Stimulated activated CD4-positive, alpha-beta T cell treated with anti-CD3 and anti-CD28 coated beads, Interleukin-15, amount 100 ng/mL, for 1 hour (primary cell): ENCODE measurements at places on chromosomes 4 and X.

- DNase-seq = no peak
These were observed 17.7 kb upstream of the PIM2 start for GRCh38 chrX:48936429-48937053.

DNA sequence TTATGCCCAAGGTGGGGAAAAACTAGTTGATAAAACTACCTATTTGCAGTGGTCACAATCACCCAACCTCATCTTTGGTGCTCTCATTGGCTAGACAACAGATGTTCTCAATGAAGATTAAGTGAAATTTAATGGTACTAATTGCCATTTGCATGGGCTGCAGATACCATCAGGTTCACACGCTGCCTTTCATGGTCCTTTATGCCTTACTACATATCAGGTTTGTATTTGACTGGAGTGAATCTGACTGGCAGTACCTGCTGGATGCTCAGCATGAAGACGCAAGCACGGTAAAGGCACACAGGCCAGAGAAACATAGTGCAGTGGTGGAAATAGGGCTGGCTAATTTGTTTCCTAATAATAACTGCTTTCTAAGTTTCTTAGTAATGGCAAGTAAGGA lies 48.3 kb downstream of the DCX start:
- no peak for DNase-seq

DNA sequence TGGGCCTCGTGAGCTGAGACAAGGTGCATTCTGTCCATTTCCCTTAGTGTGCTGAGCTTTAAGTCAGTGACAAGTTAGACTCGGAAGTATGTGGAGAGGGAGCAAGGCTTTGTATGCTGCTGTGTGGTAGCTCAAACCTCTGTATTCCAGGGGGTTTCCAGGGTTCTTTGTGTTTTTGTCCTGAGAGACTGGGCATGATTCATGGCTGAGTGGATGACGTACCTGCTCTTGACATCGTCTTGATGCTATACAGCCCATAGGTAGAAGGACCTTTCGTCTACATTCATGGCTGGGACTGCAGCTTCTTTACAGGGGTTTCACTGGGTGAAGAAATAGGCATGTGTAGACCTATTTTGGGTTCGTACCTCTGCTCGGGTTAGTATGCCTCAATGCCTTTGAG lies 162.7 kb upstream of the WDR1 start:
- no peak for DNase-seq

DNA sequence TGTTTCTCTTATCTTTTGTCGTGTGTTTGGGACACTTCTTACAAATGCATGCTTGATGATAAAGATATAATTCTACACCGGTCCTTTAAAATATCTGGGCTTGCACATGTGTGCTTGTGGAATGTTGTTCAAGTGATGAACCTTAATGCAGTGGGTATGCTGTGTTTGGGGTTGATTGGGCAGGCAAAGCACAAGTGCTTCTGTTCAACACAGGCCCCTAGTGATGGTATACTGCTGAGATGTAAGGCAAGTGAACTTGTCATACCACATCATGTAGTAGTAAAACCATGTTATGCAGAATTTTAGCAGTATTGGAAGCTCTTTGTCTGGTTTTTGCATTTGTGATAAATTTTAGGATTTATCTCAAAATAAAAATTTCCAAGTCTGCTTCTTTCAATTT lies 23.9 kb downstream of the TBC1D19 start:
- DNase-seq = no peak

GRCh38 chr4:99405433-99406115 lies 29.6 kb downstream of the ADH7 start:
- no peak for DNase-seq

GRCh38 chrX:134626434-134626833 lies 31.8 kb downstream of the PLAC1 start:
- DNase-seq = no peak

DNA sequence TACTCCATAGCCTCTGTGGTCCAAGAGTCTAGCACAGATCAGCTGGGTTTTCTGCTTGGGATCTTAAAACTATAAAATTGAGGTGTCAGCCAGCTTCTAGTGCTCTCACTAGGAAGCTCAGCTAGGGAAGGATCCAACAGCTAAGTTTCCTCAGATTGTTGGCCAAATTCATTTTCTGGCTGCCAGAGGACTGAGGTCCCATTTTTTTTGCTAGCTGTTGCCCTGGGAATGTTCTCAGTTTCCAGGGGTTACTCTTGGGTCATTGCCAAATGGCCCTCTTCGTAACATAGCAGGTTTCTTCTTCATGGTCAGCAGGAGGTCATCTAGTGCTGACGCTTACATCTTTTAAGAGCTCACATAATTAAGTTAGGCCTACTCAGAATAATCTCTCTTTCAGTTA lies 2178.2 kb downstream of the ARAP2 start:
- no peak for DNase-seq

GRCh38 chrX:44400588-44400987 lies 57.1 kb upstream of the EFHC2 start:
- no peak for DNase-seq

GRCh38 chr4:7388627-7389026 lies 46.1 kb downstream of the PSAPL1 start:
- no peak for DNase-seq

- DNase-seq = no peak
These were observed 1.1 kb upstream of the NXT2 start for GRCh38 chrX:109535578-109535977.

DNA sequence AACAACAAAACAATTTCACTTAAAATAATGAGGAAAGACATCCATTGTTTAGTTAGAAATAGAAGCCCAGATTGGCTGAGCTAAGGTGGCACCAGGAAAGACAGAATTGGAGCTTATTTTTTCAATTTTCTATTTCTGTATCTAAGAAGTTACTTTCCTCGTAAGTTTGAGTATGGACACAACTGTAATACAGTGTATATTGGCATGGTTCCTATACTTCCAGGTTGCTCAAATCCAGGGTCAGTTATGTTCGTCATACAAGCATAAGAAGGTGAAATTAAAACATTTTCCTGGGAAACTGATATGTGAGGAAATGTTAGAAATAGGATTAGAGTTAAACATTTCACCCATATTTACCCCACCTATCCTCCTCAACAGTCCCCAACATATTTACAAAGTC lies 170.4 kb upstream of the AGA start:
- DNase-seq = no peak

DNA sequence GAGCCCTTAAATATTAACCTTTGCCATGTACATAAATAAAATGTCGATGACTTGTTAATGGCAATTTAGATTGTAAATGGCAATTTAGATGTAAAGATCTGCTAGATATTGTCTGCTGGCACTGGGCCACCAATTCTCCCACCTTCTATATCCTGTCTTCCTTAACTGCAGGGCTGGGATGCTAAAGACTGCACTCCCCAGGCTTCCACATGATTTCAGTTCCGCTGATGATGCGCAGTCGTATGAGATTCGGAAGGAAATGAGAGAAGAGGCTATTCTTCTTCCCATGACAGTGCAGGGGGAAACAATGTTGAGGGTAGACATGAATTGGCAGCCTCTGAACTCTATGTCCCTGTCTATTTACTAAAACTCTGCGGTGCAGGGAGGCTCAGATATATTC lies 55.7 kb downstream of the PITX2 start:
- no peak for DNase-seq

- no peak for DNase-seq
These were observed 623.8 kb downstream of the EPHA5 start for GRCh38 chr4:65046192-65047133.

DNA sequence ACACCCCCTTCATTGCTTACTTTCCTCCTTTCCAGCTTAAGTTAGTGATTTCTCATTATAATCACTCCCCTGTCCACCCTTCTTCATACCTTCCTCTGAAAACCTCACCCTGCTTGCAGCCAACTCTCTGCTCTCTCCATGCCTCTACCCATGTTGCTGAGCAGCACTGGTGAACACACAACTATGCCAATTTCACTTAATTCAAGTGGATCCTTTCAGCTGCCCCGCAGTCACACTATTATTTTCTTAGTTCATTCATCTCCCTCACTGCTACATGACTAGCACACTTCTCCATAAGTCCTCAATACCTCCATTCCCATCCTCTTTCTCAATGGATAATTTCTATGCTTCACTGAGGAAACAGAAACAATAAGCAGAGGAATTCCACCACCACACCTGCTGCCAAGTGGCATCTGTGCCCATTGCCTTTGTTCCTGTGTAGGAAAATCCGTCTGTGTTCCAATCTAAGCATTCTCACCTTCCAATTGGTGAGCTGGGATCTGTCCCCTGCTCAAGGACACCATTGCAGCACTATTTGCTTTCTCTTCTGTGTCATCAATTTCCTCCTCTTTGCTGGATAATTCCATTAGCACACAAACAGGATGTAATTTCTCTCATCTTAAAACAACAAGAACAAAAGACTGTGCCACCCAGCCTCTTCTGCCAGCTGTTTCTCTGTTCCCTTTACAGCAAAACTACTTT lies 25.2 kb upstream of the PRSS48 start:
- DNase-seq = no peak

DNA sequence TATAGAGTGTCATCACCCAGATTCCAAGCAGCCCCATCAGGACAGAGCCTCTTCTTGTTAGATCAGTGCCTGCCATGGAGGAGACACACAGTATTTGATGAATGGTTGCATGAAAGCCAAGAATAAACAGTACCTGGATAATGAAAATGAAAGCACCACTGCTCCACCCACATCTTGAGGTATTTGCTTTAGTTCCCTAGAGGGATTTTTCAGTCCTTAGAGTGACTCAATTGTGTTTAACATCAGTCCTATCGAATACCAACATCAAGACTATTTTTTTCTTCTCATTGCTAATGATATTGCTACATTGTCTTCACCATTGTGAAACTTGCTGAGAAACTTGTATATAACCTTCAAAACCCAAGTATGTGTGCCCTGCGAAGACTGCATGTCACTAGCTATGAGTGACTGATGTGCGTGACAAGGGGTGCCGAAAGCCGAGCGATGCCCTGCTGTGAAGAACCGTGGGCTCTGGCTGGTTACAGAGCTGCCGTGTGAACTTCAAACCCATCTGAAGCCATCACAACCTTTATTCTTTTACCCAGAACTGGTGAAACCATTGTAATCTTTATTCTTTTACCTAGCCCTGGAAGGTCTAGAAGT lies 211.3 kb upstream of the FAT1 start:
- DNase-seq = no peak

DNA sequence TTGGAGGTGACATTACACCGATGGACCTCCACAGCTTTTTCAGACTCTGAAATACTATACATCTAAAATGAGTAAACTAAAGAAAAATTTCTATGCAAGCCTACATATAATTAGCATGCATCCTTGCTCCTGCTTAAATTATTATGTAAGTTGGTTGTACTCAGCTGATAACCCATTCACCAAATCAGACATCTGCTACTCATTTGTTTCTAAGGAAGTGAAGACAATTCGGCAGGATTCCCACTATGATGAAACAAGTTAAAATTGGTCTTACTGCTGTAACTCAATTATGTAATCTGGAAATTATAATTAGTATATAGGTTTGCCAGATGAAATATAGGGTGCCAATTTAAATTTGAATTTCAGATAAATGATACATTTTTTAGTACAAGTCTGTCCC lies 59.5 kb upstream of the FGF13 start:
- DNase-seq = no peak

GRCh38 chrX:129980540-129981199 lies 1.8 kb upstream of the BCORL1 start:
- DNase-seq = no peak

- no peak for DNase-seq
These were observed 9.6 kb upstream of the INTU start for GRCh38 chr4:127622921-127623796.

DNA sequence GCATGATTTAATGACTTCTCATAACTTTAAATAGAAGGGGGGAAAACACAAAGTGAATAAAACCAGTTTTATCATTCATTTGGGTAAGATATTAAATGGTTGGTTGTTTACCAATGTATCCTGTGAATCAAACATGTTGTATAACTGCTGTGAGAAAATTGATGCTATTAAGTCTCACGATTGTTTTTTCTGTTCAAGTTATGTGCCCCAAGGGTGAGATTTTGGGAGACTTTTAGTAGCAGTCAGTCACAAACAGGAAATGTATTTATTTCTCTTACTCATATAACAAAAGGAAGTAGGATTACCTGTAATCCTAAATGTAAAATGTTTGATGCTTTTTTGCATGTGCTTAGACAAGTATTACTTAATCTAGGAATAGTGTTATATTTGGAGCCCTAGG lies 39.2 kb downstream of the MTHFD2L start:
- DNase-seq = no peak

DNA sequence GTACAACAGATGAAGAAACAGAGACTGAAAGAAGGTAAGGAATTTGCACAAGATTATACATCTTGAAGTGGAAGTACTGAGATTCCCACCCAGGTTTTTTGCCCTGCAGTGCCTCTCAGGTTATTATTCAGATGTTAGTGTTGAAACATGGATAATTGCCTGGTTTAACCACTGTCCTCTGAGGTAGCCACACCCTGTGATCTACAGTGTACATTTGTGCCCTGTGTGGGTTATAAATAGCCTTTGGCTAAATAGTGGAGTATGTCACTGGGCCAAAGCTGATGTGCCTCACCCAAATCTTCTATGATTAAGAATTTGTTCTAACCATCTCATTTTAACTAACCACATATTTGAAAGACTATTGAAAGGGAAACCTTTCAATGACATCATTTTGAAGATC lies 5.4 kb upstream of the ASB5 start:
- no peak for DNase-seq

DNA sequence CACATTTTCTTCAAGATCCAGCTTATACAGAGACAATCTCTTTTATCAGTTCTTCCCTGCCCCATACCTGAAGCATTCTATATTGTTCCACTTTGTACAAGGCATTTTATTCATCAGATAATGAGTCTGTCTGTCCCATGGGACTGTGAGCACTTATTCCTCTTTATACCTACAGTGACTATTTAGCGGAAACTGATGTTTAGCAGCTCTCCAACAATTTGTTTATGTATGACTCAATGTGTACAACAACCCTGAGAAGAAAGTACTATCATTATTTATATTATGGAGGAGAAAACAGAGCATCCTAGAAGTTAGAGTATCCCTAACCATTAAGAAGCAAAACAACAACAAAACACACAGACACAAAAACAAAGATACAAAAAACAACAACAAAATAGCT lies 306.5 kb downstream of the PRDM5 start:
- no peak for DNase-seq

- no peak for DNase-seq
These were observed 47.8 kb downstream of the DCUN1D4 start for GRCh38 chr4:51890760-51891159.

DNA sequence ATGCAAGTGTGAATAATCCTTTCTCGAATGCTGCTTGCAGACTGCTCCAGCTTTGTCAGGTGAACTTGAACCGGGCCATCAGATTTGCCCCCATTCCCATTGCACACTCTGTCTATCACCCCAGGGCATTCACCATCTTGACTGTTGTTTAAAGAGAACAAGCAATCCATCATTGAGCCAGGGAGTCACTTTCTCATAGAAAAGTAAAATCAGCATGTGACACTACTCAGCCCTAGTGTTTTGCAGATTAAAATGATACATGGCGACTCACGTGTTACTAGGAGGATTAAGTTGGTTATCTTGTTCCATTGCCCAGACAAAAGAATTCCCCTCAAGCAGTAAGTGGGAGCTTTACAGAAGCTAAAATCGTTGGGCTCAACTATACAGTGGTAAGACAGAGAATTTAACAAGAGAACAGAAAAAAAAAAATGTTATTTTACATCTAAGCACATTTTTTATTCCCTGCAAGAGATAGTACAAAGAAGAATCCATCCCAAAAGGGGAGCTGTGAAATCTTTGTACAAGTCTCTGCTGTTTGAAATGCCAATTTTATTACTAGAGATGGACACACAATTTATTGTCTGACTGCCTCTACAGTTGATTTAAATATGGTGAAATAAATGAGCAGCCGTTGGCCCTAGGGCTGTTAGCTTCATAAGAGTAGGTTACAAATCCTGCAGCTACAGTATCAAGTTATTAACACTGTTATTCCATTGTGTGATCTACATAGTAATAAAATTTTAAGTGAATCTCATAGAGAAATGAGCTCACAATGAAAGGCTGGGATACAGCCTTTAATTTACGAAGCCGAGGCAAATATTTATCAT lies 67.5 kb downstream of the NEUROG2 start:
- no peak for DNase-seq
